ENCODE measurements at places on chromosomes 2 and 18.

DNA sequence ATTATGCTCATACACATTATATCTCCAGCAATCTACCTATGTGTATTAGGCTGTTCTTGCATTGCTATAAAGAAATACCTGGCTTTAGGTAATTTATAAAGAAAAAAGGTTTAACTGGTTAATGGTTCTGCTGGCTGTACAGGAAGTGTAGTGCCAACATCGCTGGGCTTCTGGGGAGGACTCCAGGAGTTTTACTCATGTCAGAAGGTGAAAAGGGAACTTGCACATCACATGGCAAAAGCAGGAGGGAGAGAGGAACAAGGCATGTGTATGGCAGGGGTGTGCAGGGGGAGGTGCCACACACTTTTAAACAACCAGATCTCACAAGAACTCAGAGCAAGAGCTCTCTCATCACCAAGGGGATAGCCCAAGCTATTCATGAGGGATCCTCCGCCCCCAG, 715.4 kb upstream of the ZEB2 start:
- DNase-seq, result no peak

GRCh38 chr2:65940856-65941255, 494.1 kb upstream of the MEIS1 start:
- no peak for DNase-seq

- DNase-seq, result no peak
These were observed 441.8 kb downstream of the CMPK2 start for GRCh38 chr2:6423944-6424343.

DNA sequence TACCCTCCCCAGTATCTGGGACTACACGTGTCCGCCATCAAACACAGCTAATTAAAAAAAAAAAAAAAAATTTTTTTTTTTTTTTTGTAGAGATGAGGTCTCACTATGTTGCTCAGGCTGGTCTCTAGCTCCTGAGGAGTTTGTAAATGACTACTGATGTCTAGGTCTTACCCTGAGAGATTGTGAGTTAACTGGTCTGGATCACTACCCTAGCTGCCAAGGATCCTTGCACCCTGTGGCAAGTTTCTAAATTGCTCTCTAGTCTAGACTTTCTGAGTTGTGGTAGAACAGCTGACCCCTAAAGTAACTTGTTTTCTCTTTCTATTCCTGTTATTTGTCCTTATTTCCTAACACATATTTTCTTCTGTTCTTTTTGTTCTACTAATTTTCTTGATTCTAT, 44.5 kb downstream of the ABHD3 start:
- DNase-seq, result no peak

DNA sequence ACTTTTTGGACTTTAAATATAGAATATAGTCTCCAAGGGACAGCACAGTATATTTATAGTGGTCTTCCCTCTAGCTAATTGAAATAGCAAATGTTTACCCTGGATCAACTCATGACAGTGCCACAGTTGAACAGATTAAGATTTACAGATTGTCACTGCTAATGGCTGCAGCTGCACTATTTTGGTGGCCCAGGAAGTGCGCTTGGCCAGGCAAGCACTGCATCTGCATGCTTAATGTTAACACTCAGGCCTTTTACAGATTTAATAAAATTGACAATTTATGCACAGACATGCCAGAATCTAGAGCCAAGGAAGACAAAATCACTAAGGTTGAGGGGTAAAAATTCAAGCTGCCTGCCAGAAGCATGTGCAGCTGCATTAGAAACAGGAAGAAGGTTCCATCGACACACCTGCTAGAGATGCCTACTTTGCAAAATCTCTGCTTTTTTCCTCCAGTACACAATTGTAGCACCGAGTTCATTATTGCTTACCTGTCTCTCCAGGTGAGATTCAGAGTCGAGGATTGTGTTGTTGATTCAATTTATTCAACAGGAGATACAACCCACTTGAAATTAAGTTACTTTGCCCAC, 1042.3 kb upstream of the NRXN1 start:
- no peak for DNase-seq

- no peak for DNase-seq
These were observed 1462.8 kb upstream of the LRRTM1 start for GRCh38 chr2:81767187-81767912.

GRCh38 chr2:126909366-126909765, 10.7 kb downstream of the TEX51 start:
- DNase-seq, result no peak
